ENCODE measurements at places on chromosomes 7 and 10.

DNA sequence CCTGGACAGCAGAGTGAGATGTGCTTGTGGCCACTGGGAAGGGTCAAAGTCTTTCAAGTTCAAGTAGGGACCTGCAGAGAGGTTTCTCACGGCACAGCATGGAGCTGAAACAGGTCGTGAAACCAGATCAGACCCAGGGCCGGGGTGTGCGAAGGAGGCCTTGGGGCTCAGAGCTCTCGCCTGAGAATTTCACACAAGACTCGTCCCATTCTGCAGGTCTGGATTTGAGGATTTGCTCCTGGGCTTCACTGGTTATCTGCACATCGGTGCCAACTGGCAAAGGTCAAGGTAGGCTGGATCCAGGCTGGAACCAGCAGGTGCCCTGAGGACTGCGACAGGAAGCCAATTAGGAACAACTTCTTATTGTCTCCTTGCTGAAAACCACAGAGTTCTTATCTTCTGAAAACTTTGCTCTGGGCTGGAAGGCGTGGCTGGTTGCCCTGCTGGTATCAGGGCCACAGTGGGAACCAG, 24.0 kb upstream of the GTF2I start:
- DNase-seq, result no peak

DNA sequence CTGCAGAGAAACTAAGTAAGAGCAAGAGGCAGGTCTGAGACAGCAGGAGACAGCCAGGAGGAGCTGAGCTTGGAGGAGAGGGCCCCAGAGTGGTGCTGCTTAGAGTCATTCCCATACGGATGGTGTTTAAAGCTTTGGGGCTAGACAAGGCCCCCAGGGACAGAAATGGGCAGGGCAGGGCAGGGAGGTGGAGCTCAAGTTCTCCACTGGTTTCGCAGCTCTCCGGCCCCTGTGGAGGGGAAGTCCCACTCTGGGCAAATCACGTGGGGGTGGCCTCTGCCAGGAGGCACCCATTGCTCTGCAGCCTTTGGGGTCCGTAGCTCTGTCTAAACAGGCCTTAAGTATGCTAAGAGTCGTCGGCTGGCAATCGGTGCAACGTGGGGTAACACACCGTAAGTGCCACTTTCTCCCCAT, 1.0 kb upstream of the PTPRE start:
- no peak for DNase-seq

DNA sequence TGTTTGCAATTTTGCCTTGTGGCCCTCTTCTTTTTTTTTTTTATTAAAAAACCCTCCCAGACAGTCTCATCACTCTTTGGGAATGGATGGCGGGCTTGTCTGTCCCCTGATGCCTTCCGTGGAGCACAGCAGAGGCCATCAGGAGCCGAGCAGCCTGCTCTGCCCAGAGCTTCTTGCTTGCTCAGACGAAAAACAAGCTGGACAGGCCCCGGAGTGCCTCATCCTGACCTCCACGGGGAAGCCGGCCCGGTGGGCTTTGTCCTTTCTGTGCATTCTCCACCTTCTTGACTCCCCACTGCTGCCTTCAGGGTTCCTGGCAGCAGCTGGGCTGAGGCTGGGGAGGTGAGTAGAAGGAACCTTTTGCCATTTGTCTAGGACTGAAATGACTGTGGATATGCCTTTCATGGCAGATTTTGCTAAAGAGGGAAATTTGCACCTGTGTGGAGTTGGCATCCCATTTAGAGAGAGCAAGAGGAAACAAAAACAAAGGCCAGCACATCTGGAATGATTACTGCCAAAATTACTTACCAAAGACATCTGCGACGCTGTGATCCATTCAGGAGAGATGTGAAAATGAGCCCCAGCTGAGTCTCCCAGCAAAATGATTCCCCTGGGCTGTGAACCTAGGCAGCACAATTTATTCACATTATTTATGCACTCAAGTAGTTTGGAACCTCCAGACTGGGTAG, 108.3 kb downstream of the AOAH start:
- no peak for DNase-seq

DNA sequence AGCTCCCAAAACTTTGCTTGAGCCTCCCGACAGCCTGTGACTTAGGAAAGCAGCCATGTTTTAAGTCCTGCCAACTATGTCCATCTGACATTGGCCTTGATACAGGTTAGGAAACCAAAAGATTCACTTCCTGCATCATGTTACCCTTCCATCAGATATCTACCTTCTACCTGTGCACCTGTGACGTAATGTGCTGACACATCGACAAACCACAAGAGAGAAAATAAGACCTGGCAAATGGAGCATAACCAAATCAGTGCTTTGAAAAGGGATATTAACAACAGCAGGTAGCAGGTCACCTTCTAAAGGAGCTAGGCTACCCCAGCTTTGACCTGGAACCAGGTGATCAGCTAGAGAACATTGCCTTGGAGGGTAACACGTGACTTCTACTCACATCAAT, 14.8 kb upstream of the PRR15 start:
- DNase-seq, result no peak

DNA sequence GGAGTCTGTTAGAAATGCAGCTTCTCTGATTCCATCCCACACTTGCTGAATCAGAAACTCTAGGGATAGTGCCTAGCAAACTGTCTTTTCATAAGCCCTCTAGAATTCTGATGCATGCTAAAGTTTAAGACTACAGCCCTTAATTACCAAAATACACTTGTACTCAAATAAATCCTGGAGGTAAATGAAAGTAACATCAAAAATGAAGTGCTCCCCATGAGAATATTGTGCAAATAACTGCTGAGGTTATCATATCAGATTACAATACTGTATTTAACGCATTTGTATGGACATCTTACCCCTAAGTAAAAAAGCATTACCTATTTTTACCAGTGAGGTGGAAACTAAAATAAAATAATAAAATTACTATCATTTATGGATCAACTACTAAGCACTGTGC, 104.7 kb downstream of the CHCHD3 start:
- no peak for DNase-seq

DNA sequence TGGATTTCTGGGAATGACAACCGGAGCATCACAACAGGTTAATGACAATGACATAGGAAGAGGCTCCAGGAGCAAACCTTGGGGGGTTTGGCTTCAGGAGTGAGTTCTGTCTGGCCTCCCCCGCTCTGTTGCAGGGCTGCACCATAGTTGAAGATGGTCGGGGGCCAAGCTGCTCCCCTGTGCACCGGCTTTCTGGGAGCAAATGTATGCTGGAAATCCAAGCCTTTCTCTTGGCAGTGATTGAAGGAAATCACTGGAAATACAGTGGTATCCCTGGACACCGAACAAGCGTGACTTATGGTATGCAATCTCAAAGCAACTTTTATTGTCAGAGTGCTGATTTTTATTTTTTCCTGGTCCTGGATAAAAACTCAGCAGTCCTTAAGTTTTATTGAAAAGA, 251.9 kb upstream of the ZNF32 start:
- no peak for DNase-seq

DNA sequence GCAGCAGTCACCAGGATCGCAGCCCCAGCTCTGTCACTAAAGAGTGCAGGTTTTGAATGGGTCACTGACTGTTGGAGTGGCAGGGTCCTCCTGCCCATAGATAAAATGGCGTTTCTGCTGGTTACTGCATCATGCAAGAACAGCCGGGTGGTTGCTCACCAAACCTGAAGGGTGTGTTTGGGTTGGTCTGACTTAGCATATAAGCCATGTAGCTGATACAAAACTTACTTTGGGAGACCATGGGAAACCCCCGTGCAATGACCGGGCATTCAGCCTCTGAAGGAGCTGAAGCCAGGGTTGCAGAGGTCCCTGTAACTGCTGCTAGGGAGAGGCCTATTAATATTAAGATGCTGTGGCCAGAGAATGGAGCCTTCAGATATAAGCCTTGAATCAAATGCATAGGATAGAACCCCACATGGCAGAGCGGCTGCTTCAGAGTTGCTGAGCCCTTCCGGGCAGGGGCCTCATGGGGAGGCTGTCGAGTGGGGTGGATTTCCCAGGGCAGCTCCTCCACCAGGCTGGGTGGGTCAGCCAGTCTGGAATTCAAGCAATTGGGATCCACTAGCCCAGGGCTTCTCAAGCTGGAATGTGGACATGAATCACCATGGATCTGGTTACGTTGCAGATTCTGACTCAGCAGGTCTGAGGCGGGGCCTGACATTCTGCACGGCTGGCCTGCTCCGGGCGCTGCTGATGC, 70.9 kb upstream of the CTBP2 start:
- no peak for DNase-seq

DNA sequence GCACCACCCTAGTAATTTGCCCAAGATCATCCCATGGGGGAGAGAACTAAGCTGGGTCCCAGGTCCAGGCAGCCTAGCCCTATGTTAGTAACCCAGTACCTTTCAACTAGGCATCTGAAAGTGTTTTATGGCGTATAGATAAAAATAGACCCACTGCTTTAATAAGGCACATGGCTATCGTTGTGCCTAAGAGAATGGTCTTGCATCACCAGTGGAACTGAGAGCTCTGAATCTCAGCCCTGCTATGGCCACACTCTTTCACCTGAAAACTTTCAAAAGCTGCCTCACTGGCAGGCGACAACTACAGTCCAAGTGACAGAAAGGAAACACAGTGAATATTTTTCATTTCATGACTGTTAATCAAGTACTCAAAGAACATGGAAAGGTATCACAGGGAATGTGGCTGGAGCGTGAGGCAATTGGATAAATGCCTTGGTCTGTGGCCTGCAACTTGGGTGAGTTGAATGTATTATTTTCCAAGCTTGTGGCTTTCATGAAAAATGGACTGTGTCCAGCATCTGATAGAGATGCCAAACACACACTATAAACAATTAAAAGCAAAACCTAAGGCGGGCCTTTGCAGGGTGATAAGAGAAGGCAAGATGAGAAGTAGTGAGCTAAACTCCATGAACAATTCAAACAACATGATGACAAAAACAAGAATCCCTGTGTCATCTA, 18.0 kb upstream of the SFMBT2 start:
- no peak for DNase-seq

DNA sequence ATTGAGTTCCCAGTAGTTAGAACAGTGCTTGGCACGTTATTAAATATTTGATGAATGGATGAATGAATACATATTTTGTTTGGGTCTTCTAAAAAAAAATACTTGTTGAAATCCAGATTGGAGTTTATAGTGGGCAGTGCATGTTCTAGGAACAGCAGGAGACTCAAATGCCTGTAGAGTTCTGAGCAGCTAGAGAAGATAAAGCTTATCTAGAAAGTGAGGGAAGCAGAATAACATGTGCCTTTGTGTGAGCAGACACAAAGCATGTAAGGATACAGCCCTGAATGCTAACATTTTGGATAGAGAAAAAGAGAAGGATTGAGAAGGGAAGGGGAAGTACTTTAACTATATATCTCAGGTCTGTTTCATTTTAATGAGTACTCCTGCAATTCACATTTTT, 71.9 kb downstream of the SRI start:
- DNase-seq, result no peak

All from activated CD4-positive, alpha-beta T cell treated with anti-CD3 and anti-CD28 coated beads for 4 hours (primary cell).